Activated naive CD4-positive, alpha-beta T cell treated with anti-CD3 and anti-CD28 coated beads, Interleukin-2, amount 50 U/mL, for 16 hours (primary cell): ENCODE measurements at places on chromosomes 12 and 14.
A peak's percentile ranks its signal among the peaks of the same experiment; 100 is the strongest.

- no peak for DNase-seq
Measured at GRCh38 chr14:82449926-82450468, 916.3 kb upstream of the SEL1L start.

DNA sequence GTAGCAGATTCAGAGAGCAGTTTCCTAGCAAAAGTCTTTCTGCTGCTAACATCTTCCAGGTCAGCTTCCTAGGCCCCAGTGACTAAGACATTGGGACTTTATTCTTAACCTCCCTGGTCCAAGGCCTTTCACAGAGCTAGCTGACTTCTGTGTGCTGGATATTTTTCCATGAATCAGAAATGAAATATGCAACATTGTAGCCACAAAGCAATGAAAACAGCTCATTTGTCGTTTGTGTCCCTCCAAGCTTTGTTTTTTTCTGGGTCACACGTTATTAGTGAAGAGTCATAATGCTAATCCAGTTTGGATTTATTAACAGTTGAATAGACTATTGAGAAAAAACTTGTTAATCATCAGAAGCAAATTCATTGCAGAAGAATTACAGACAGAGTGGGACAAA is 82.4 kb downstream of the ARF6 start:
- no peak for DNase-seq

DNA sequence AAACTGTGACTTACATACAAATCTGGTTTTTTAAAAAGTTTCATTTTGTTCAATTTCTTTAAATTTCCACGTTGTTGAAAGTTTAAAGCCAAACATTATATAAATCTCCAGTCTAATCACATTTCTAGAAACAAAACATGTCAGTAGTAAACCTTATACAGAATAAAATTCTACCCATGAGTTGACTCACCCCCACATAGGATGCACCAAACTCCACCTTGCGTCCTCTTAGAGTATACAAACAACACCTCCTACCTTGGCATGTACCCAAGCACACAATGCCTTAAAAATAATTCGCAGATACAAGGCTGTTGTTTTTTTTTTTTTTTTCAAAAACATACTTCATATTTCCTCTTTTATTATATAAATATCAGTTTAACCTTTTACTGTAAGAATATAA is 3.3 kb downstream of the FBXL14 start:
- DNase-seq, result peak; percentile 27

GRCh38 chr14:46091819-46092218 is 559.8 kb downstream of the RPL10L start:
- DNase-seq, result no peak

DNA sequence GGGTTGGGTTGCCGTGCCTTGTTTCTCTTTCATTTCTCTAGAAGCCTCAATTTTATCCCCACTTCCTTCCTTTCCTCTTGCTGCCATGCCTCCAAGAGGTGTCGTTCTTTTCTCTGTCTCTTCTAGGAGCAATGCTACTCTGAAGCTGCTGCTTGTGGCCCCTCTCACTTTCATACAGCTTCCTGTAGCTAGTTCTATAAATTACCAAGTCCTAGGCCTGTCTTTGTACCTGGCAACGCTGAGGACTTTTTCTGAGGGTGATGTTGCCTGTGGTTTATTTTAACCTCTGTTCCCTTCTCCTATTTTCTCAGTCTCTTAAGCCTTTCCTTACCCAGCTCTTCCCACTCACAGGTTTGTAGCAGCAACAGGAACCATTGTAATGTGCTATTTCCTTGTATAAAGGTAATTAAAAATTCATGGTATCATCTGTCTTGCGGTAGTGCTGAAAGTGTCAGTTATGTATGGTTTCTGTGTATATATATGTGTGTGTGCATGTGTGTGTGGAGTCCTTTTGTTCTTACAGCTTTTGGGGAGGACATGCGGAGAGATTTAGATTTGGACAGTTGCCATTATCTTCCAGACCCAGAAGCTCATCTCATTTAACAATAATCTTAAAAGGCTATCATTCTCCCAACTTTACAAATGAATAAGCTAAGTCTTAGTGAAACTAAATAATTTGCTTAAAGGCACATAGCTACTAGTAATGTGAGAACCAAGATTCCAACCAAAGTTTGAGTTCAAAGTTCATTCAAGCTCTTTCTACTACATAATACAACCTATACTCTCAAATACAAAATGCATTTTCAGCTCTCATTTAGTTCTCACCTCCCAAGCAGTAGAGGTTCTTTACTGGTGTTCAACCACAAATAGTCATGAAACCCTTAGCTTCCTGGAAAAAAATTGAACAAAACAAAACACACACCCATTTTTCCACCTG is 43.8 kb downstream of the DDHD1 start:
- peak; percentile 62 for DNase-seq

DNA sequence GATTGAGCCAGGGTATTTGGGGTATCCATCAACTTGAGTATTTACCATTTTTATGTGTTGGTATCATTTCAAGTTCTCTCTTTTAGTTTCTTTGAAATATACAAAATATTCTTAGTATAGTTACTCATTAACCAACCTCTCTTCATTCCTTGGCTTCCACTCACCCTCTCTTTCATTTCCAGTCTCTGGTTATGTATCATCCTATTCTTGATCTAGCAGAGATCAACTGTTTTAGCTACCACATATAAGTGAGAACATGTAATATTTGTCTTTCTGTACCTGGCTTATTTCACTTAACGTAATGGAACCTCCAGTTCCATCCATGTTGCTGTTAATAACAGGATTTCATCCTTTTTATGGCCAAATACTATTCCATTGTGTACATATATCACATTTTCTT is 86.9 kb downstream of the DACT1 start:
- DNase-seq, result no peak

DNA sequence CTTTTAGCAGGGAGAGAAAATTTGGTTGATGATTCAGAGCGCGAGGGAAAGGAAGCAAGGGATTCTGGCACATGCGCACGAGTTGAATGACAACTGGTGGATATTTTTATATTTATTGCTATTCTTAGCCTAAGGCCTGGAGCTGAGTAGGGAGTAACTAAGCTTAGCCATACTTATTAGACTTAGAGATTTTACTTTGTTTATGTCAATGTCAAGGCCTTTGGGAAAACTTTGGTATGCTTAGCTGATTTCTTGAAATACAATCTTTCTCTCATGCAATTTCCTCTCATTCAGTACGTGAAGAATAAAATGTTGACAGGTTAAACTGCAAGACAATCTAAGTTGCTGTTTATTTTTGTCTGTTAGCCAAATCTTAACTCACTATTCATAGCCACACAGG is 101.1 kb downstream of the CRADD start:
- DNase-seq, result no peak

DNA sequence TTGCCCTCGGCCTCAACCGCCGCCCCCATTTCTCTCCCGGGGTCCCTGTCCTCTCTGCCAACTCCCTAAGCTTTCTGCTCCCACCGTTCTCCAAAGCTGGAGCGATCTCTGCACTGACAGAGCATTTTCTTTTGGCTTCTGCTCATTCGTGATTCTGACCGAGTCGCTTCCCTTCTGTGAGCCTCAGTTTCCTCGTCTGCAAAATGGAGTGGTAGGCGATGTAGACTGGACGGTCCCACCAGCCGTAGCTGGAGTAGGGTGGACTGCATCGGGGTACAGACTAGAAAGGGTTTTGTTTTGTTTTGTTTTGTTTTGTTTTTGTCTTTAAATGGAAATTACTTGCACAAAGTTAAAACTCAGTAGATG is 2.4 kb downstream of the VSX2 start:
- DNase-seq, result no peak

- DNase-seq, result no peak
Measured at GRCh38 chr12:71763677-71764379, 9.2 kb downstream of the RAB21 start.

GRCh38 chr14:88417594-88417993 is 32.1 kb downstream of the SPATA7 start:
- no peak for DNase-seq

- DNase-seq, result no peak
Measured at GRCh38 chr12:108696996-108697290, 34.4 kb downstream of the CORO1C start.

- DNase-seq, result no peak
Measured at GRCh38 chr12:126547905-126548304, 1482.7 kb downstream of the AACS start.

DNA sequence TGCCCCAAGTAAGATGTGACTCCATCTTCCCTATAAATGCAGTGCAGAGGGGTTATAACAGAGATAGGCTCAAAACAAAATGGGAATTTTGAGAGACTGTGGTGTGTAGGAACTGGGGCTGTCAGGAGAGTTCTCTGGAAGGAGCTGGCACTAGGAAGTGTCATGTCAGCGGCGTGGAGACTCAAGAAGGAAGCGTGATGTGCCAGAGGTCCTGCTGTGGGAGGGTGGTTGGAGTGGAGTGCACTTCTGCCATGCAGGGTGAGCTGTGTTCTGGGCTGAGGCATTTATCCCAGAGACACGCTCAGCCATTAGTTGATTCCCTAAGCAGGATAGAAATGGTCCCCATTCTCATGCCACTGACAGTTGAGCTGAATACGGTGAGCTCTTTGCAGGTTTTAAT is 19.0 kb downstream of the GLT1D1 start:
- no peak for DNase-seq

GRCh38 chr14:68075382-68076029 is 255.9 kb downstream of the RAD51B start:
- no peak for DNase-seq

- no peak for DNase-seq
Measured at GRCh38 chr12:128600886-128601285, 222.9 kb downstream of the SLC15A4 start.

DNA sequence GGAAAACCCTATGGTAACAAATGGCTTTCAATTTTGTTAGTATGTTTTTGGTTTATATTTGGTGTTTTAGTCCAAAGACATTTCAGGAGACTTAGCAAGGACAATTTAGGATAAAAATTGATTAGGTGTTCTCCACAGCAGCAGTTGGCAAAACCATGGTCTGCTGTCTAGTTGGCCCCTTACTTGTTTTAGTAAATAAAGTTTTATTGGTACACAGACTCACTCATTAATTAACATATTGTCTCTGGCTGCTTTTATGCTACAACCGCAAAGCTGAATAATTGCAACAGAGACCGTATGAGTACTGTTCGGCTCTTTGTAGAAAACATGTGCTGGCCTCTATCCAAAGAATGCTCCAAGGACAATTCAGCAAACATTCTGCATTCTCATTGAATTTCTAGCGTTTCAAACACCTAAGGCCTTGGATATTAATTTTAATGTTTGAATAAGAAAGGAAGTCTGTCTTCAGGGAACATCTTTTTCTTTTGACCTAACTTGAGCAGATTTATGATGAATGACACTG is 77.7 kb downstream of the CCDC92 start:
- no peak for DNase-seq

- DNase-seq, result no peak
Measured at GRCh38 chr12:48022676-48023385, 18.6 kb upstream of the COL2A1 start.

DNA sequence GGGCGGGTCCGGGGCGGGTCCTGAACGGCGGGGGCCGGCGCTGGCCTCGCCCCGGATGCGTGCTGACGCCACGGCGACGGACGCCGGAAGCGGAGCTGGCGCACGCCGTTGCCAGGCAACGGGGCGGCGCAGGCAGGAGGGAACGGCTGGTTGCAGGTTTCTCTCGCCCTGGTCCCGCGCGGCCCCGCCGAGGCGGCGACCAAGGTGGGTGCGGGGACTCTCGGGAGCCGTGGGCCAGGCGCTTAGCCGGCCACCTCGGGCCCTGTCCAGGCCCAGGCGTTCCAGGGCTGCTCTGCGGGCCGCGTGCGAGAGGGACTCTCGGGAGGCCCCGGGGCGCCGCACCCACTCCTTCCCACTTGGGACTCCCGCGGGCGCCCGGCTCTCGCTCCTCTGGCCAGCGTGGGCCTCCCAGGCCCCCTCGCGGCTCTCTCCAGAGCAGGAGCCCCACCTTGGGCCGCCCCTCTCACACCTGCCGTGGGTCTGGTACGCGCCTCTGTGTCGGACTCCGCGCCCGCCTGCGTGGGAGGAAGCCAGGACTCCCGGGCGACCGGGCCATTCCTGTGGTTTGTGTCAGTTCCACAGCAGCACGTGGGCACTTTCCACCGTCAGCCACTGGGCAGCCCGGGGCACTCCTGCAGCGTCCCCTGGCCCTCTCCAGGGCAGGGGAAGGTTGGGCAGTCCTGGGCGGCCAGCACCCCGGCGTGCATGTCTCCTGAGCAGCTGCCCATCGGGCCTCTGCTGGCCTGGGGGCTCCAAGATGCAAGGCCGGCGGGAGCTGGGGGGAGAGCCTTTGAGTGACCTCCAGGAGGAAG is at the start of gene CLBA1:
Gene CLBA1 (plus strand): TSS at position 114 of the 812 bp plus-strand sequence. CDS start 644 bp downstream, at position 758.
- peak; percentile 88 for DNase-seq

DNA sequence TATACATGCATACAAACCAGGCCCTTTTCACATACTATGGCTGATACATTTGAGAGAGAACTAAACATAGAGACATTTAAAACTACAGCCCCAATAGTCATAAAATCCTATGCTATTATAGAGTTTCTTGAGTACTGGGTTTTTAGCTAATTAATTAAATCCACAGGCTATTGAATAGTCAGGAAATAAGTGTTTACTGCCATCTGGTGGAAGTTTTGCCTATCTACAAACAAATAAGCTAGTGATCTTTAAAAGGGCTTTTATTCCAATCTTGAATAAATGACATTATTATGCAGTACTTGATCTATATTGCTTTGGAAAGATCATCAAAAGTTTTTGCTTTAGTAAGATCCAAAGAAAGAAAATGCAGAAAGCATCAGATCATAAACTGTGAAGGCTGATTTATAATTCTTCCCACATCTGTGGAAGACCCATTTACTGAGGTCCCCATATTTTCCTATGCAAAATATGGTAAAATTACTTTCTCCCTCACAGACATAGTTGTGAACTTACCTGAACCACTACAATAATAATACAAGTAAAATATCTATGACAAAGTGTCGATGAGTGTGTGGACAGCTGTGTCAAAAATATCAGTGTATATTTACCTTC is 131.3 kb downstream of the ITPR2 start:
- DNase-seq, result no peak

GRCh38 chr12:43179486-43179885 is 372.5 kb downstream of the ADAMTS20 start:
- no peak for DNase-seq

- DNase-seq, result no peak
Measured at GRCh38 chr12:84910549-84911241, 1.9 kb downstream of the SLC6A15 start.

DNA sequence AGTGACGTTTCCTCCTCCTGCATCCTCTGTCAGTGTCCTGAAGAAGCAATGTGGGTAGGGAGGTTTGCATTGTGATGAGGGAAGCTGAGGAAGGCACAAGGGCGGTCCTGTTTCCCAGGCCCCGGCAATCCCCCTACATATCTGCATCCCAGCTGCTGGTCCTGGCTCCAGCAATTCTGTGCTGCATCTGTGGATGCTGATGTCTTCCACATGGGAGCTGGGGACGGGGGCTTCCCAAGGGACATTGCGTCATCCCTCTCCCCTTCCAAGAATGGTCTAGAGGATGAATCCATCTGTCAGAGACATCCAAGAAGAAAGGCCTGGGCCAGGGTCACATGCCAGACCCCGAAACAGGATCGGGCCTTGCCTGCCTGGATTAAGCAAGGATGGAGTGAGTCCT is 52.1 kb downstream of the TSPAN11 start:
- no peak for DNase-seq

DNA sequence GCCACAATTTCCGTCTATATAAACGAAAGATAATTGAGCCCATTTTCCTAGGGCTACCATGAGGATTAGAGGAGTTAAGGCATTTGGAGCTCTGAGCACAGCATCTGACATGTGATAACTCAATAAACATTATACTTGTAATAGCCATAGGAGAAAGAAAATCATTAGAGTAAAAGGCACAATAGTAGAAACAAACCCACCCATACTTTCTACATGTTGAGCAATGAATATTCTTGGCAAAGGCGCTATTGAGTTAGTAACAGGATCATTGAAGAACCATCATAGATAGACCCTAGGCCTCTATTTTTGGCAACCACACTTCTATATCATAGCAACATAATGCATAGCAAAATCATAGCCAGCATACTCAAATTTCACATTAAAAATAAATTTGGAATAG is 664.1 kb downstream of the NOVA1 start:
- no peak for DNase-seq
